ENCODE measurements at places on chromosomes 12 and 14. TPM values are rescaled to one million over a fixed set of nuclear protein-coding genes. Genes with fewer than 3 reads are reported as not detected.

DNA sequence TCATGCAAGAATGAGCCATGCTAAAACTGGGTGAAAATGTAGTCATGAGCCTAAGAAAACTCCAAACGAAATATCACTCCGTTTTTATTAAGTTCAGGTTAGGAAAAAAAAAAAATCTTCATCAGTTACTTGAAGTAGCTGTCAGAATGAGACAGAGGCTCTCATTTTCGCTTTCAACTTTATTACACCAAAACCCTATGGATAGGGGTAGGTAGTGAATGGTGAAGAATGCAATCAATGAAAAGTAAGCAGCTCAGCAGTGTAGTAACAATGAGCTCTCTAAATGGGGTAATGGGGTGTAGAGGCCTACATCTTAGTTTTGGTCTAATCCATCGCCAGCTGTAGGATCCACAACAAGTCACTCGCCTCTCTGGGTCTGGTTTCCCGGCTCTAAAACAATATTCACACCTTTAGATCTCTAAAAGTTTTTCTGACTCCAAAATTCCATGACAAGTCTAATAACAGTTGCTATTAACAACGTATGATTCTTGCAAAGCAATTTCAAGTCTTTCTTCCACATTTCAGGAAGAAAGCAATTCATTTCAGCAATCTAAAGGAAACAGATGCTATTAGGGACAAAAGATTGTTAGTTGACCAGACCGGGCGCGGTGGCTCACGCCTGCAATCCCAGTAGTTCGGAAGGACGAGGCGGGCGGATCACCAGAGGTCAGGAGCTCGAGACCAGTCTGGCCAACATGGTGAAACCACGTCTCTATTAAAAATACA, 1.7 kb downstream of the BTBD7 start:
- no peak for DNase-seq

- DNase-seq, result no peak
Observed at GRCh38 chr12:52590021-52590420, 11.2 kb downstream of the KRT72 start.

DNA sequence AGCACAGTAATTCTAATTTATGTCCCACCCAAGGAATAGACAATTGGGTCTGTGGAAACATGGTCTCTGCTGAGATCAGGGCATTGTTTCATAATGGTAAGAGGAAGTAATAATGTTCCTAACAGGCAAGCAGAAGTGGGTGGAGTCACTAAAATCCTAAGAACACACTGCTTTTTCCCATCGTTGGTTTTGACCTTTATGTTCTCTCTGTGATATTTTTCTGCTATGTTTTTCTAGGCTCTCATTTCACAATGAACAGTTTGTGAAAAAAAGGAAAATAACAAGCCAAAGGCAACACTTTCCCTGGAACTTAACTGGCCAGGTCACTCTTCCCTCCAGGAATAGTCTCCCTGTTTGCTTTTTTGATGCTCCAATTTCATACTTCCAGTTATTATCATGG, 80.6 kb upstream of the OVCH1 start:
- DNase-seq, result no peak

FAIM2 gene
- not detected for total RNA-seq

LRRK2 gene
- 60.2 TPM for total RNA-seq

Data from B cell (primary cell).